ENCODE measurements at places on chromosomes 13 and 19.

DNA sequence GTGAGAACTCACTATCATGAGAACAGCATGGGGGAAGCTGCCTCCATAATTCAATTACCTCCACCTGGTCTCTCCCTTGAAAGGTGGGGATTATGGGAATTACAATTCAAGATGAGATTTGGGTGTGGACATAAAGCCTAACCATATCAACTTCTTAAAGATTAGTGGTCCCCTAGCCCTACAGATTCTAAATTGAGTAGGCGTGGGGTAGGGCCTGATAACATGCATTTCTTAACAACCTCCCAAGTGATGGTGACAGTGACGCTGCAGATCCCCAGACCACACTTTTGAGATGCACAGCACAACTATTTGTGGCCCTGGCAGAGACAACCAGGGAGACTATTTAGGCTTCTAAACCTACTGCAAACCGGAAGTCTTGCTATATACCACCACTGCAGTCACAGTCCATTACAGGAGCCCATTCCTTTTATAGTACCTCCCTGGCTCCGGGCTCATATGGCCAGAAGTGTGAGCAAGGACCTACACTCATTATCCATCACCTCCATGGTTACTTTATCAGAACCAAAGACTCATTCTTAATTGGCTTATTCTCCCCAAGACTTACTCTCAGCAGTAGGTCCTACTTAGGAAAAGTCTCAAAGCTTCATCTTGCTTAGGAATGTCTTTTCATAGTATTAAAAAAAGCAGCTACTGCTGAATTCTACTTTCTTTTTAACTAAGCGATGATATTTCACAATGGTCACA lies 2.1 kb upstream of the DPY19L3 start:
- DNase-seq: no peak

DNA sequence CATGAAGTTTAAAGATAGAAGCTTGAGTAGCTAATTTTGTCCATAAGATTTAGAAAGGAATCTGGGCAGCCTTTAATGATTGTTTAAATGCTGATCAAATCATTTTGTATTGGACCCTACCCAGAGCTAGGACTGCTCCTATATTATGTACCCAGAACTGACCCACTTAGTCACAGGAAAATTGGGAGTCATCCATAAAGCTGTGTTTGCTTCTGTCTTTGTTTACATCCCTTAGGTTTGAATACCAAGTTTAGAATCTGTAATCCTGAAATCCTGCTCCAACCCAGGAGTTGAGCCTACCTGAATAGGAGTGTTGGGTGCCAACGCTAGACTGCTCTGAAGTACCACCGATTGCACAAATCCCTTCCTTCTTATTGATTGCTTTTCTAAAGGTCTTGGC lies 23.8 kb downstream of the LCP1 start:
- DNase-seq: no peak

GRCh38 chr13:100512422-100512821 lies 76.2 kb downstream of the GGACT start:
- no peak for DNase-seq

GRCh38 chr19:31344403-31344802 lies 4.8 kb downstream of the TSHZ3 start:
- no peak for DNase-seq

DNA sequence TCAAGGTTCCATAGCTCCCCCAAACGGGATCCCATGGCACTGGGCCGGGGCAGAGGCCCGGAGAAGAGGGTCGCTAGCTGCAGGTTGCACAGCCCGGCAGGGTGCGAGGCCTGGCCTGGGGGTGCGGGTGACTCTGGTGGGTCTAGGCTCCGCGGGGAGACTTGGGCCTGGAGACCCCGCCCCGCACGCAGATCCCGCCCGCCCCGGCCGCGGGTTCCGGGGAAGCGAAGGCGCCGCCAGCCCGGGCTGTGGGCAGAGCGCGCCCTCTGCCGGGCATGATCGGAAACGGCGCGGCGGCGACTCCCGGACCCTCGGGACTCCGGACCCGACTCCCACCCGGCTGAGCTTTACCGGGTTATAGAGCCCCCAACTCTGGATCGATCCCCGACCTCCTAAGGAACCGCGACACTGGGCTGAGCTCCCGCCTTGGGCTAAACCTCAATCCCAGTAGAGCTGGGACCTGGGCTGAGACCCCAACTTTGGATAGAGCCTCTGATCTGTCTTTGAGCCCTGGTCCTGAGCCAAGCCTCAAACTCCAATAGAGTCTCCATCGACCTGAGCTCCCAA lies 3.1 kb upstream of the TNFAIP8L1 start:
- peak; percentile 77 for DNase-seq

GRCh38 chr19:38046254-38047048 lies 139.4 kb downstream of the SIPA1L3 start:
- no peak for DNase-seq

DNA sequence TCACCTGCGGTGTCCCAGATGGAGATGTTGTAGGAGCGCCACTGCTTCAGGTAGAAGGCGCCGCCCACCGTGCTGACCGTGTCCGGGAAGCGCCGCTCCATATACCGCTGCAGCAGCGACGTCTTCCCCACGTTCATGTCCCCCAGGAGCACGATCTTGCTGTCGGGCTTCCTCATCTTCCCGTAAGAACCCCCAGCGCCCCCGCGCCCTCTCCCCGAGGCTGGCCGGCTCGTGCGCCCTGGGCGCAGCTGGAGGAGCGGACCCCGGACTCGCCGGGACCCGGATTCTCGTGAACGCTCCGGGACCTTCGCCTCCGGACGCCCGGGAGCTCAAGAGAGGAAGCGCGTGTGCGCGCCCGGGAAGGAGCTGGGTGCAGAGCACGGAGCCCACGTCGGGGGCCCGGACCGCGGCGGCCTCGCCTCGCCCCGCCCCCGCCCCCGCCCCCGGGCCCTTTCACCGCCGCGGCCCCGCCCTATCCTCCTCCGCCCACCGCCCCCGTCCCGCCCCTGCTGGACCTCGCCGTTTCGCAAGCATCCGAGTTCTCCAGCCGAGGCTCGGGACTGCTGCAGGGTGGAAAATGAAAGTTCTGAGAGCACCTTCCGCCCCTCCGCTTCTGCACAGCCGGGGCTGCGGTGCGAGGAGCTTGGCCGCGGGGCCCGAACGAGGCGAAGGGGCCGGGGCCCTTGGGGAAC lies at the start of gene RAB20:
Gene RAB20 (minus strand): TSS at position 379 of the 692 bp plus-strand sequence. CDS start 203 bp downstream, at position 176.
- peak; percentile 37 for DNase-seq

GRCh38 chr13:79999601-80000000 lies 341.3 kb downstream of the SPRY2 start:
- DNase-seq: no peak

DNA sequence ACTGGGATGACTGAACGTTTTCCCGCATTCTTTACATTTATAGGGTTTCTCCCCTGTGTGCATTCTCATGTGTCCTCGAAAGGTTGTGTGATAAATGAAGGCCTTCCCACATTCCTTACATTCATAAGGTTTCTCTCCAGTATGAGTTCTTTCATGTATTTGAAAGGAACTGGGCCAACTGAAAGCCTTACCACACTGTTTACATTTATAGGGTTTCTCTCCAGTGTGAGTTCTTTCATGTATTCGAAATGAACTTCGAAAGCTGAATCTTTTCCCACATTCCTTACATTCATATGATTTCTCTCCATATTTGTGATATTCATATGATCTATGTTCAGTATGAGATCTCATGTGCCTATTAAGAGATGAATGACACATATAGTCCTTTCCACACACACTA lies 19.4 kb downstream of the ZNF709 start:
- no peak for DNase-seq

GRCh38 chr13:113117911-113118260 lies 4.7 kb upstream of the F10 start:
- DNase-seq: no peak

- DNase-seq: no peak
Observed at GRCh38 chr13:59229401-59229800, 934.3 kb downstream of the DIAPH3 start.

DNA sequence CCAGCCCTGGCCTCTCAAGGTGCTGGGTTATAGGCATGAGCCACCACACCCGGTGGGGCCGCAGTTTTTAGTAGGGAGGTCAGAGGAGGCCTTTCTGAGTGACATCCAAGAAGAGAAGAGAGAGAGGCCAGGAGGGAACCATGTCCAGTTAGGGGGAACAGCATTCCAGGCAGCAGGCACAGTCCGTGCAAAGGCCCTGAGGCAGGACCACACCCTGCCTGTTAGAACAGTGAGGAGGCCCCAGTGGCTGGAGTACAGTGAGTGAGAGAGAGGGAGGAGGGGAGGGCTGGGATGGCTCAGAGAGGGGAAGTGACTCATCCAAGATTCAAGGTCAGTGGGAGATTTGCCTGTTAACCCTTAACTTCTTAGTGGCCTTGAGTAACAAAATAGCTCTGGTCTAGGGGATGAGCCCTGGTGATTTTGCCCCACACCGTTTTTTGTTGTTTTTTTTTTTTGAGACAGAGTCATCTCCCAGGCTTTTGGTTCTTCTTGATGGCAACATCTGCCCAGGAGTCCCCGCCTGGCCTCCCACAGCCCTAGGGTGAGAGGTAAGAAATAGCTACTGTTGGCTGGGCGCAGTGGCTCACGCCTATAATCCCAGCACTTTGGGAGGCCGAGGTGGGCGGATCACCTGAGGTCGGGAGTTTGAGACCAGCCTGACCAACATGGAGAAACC lies 2.7 kb upstream of the PLIN3 start:
- no peak for DNase-seq

DNA sequence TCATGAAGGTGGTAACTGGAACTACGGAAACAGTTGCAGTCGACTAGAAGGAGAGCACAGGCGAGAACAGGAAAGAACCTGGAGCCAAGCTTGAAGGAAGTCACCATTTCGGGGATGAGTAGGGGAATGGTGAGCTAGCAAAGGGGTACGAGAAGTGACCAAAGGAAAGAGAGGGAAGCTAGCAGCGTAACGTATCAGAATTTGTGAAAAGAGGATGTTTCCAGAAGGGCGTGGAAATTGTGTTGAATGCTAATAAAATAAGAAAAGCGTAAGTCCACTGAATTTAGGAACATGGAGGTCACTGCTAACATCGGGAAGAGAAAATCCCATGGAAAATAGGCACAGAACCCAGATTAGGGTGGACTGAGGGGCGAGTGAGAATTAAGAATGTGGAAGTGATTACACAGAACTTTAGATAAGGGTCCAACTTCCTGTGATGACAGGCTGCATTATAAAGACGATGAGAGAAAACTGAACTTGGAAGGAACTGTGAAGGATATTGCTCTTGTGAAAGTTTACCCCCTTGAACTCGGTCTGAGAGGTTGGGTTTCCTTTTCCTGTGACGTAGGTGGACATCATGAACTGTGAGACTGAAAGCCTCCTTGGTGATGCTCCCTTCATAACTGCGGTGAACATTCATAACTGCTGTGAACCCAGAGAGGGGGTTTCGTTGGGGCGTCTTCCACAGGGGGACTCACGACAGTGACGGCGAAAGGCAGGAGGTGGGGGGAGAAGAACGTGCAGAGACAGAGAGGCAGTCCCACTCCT lies 2.0 kb upstream of the FFAR2 start:
- DNase-seq: peak; percentile 85

All from T-helper 2 cell (primary cell).